ENCODE measurements at places on chromosomes 5 and 9.

GRCh38 chr9:114411452-114411851, 23.7 kb upstream of the AKNA start:
- DNase-seq, result no peak

GRCh38 chr5:133524666-133525065, 87.7 kb downstream of the FSTL4 start:
- DNase-seq, result no peak

- DNase-seq, result no peak
Observed at GRCh38 chr5:65734921-65735320, 12.9 kb downstream of the NLN start.

DNA sequence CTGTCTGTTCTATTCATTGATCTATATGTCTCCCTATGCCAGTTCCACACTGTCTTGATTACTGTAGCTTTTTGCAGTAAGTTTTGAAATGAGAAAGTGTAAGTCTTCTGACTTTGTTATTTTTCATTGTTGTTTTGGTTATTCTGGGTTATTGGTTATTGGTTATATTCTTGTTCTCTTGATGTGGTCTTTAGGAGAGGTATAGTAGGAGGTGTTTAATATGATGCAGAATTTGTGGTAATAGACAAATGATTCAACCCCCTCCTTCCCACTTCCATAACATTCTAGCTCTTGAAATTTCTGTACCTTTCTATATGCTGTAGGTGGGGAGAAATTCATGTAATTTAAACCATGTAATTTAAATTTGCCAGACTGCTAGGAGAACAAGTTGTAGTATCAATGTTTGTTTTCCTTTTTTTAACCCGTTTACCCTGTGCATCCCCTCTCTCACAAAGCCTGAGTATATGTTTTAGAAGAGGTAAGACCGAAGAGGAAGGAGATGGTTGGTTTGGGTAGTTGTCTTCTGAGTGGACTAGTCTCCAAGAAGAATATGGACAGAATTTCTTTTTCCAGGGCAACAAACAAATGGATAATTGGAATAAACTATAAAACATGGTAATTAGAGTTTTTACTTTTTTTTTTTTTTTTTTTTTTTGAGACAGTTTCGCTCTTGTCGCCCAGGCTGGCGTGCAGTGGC, 19.2 kb downstream of the ANKHD1 start:
- no peak for DNase-seq

DNA sequence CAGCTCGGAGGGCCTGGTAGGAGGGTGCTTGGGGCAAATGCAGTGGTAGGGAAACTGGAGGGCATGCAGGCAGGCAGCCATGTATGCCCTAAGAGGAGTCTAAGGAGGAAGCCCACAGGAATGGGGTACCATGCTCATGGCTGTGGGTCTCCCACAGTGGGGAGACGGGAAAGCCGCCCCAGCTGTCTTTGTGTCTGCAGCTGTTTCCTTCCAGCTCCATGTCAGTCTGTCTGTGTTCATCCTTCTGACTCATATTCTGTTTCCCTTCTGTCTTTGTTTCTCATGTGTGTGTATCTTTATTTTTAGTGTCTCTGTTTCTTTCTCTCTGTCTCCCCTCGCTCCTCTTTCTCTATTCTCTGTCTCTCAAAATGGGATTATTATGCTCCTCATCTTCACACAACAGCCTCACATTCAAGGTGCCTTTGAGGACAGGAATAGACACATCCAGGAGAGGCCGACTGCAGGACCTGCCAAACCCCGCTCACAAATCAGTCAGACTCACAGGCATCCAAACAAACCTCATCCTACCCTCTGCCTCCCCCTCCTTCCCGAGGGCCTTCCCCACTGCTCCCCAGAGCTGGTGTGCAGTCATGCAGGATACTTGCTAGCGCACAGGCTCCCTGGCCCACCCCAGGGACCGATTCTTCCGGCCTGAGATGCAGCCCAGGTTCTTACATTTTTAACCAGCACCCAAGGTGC, 68.4 kb upstream of the RARS1 start:
- no peak for DNase-seq

DNA sequence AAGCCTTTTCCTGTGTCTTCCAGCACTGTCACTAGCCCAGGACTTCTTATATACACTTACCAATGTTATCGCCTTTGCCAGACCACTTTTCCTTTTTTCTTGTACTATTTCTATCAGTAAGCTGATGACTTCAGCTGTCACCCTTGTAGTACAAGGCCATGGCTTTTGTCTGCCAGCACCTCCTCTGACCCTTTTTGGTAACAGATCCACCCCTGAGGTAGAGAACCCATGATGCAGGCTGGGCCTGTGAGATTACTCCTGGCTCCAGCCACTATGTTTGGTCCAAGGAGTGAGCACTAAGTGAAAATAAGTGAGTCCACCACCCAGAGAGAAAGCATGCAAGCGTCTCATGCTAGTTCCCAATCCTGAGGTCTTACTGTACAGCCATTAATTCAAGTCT, 406.7 kb downstream of the MLLT3 start:
- no peak for DNase-seq

DNA sequence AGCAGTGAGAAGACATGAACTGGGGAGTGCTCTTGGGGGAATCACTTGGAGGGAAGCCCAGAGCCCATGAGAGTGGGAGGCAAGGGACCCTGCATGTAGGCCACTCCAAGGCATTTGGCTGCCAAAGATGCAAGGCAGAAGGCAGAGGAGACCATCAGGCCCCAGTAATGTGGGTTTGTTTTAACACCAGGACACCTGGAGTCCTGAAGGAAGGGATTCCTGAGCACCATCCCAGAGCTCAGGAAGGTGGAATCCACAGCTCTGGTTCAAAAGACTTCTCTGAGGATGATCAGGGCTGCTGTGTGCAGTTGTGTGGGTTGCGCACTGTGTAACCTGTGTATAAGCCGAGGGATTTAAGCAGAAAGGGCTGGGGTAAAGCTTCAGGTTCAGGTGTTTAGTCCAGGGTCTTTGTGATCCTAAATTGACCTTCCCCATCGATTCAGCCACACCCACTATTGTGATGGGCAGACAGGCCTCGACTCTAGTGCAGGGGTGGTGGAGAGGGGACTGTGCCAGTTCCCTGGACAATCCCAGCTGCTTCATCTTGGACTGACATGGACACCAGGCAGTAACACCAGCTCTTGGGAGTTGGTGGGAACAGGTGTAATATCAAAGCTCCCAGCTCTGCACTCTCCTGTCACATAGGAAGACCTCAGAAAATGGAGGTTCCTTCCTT, 11.0 kb downstream of the B4GALT7 start:
- DNase-seq, result no peak

DNA sequence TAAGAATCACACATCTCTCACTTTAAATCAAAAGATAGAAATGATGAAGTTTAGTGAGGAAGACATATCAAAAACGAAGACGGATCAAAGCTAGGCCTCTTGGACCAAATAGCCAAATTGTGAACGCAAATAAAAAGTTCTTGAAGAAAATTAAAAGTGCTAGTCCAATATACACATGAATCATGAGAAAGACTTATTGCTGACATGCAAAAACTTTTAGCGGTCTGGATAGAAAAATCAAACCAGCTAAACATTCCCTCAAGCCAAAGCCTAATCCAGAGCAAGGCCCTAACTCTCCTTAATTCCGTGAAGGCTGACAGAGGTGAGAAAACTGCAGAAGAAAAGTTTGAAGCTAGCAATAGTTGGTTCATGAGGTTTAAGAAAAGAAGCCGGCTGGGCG, 164.4 kb upstream of the PANK3 start:
- DNase-seq, result no peak

- DNase-seq, result no peak
Observed at GRCh38 chr5:133499895-133500294, 112.4 kb downstream of the FSTL4 start.

DNA sequence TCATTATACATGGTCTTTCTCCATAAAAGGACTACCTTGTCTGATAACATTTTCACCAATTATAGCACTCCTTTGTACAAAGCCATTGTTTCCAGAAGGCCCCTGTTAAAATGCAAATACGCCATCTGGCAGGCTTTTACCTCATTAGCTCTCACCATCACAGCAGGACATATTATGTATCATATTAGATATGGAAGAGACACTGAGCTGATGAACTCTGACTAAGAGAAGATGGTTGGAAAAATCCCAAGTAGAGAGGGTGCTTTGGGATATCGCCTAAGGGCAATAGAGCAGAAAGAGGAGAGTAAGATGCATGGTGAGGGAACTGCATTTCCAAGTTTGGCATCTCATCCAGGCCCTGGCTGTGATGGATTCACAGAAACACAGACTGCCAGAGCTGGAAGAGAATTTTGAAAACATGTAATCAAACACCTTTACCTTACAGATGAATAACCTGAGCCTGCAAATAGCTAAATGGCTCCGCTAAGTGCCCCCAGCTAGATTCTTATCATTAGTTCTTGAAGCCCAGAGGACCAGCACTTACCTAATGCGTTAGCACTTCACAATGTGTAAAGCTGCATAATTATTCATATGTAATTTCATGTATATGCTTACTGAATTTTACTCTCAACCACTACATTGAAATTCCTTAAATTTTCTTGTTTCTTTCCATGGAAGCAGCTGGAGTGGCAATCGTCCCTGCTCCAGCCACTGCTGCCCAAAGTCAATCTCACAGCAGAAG, 393.6 kb upstream of the IZUMO3 start:
- DNase-seq, result no peak

DNA sequence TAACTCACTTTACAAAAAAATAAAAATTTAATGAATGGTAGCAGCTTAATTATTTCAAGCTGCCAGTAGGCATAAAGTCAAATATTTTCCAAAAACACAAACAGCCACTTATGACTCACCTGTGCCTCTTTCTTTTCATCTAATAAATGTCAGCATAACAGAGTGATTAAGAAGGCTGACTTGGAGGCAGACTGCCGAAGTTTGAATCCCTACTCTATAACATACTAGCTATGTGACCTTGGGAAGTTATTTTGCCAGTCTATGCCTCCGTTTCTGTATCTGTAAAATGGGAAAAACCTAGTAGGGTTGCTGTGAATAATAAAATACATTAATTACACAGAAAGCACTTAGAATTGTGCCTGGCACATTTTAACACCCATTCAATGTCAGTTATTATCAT, 33.8 kb downstream of the FANCC start:
- no peak for DNase-seq

Measured in activated effector memory CD4-positive, alpha-beta T cell treated with anti-CD3 and anti-CD28 coated beads, Interleukin-2, amount 50 U/mL, for 16 hours (primary cell).